ENCODE measurements at places on chromosomes 2 and 18.

- no peak overlapping the region for H3K4me3 ChIP-seq
- no peak for DNase-seq
- no peaks in the 10 kb centered on the region for H3K27me3 ChIP-seq
- H3K36me3 ChIP-seq, result no peaks in the 10 kb centered on the region
- no peak overlapping the region for H3K27ac ChIP-seq
Measured at GRCh38 chr18:41933778-41934177, 21.3 kb upstream of the PIK3C3 start.

DNA sequence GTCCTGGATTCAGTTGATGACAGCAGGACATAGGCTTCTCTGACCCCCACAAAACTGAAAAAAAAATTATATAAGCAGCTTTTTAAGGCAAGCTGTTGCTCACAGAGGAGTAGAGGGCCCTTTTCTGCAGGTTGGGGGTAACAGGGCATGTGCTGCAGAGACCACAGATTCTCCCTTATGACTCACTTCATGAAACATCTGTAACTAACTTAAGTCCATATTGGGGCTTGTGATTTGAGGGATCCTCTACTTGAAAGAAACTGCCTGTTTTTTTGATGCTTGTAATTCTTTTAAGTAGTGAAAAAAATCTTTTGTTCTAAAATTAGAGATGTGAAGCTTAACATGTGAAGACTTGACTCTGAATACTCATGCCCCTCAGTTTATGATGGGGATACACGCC is 33.4 kb downstream of the XRCC5 start:
- H3K27me3 ChIP-seq, result no peaks in the 10 kb centered on the region
- no peak overlapping the region for H3K4me3 ChIP-seq
- no peak overlapping the region for H3K27ac ChIP-seq
- no peak for DNase-seq
- H3K36me3 ChIP-seq, result peaks cover 88% of the 10 kb centered on the region

- H3K4me3 ChIP-seq, result no peak overlapping the region
- no peak for DNase-seq
- H3K27ac ChIP-seq, result no peak overlapping the region
Measured at GRCh38 chr2:188752311-188752710, 221.9 kb upstream of the COL3A1 start.

DNA sequence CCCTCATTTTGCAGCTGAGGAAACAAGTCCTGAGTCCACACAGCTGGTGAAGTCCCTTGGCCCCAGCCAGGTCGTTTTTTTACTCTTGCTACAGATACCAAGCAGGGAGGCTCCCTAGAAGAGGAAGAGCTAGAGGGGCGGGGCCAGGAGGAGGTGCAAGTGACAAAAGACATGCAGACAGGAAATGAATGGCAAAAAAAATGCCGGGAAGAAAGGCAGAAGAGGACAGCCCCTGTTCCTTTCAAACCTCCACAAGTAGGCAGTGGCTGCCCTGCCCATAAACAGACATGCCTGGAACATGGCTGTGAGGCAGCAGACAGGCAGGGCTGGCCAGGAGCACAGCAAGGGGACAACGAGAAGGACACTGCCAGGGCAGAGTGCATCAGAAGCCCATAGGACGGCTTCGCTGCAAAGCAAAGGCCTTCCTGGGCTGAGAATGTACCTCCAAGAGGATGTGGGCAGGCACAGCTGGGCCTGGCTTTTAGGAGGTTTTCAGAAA is 108.7 kb downstream of the ZBTB7C start:
- no peaks in the 10 kb centered on the region for H3K4me1 ChIP-seq
- DNase-seq, result no peak
- H3K27me3 ChIP-seq, result no peaks in the 10 kb centered on the region
- H3K27ac ChIP-seq, result no peak overlapping the region

- DNase-seq, result no peak
- H3K27ac ChIP-seq, result peak overlapping the region; percentile 12
- no peak overlapping the region for H3K4me3 ChIP-seq
- peaks cover 30% of the 10 kb centered on the region for H3K4me1 ChIP-seq
- H3K36me3 ChIP-seq, result peaks cover 28% of the 10 kb centered on the region
Measured at GRCh38 chr2:233270366-233270765, 18.9 kb downstream of the ATG16L1 start.

- H3K4me3 ChIP-seq, result peak overlapping the region; percentile 49
- no peak overlapping the region for H3K27ac ChIP-seq
- H3K27me3 ChIP-seq, result peaks cover 7% of the 10 kb centered on the region
- H3K4me1 ChIP-seq, result peaks cover 39% of the 10 kb centered on the region
- no peaks in the 10 kb centered on the region for H3K36me3 ChIP-seq
- peak; percentile 85 for DNase-seq
Measured at GRCh38 chr2:38535744-38536506, 66.8 kb downstream of the HNRNPLL start.

DNA sequence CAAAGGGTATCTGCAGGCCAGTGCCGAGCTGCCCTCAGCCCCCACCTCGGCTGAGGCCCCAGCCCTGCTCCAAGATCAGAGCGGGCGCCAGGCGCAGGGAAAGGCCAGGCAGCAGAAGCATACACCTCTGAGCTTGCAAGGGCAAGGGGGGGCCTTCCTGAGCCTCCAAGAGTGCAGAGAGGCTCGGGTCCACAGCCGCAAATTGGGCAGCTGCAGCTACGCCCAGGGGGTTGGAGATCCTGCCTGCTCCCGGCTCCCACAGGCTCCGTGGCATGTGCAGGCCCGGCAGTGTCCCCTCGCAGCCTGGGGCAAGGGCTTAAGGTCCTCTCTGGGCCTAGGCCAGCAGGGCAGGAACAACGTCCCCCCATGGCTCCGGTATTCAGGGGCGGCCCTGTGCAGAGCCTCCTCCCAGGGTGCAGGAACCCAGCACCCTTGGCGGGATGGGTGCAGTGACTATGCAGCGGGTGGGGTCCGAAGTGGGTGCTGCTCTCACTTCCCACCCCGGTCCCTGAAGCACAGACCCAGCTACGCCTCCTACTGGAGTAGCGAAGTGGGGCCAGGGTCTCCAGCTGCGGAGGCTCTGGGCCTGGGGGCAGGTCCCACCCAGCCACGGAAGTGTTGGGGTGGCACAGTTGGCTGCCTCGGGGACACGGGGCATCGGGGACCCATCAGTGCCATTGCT is 120.2 kb upstream of the TMEFF2 start:
- no peak overlapping the region for H3K27ac ChIP-seq
- H3K27me3 ChIP-seq, result no peaks in the 10 kb centered on the region
- H3K4me1 ChIP-seq, result no peaks in the 10 kb centered on the region
- H3K4me3 ChIP-seq, result no peak overlapping the region
- H3K36me3 ChIP-seq, result no peaks in the 10 kb centered on the region

- no peaks in the 10 kb centered on the region for H3K4me1 ChIP-seq
- H3K36me3 ChIP-seq, result no peaks in the 10 kb centered on the region
- DNase-seq, result no peak
- no peak overlapping the region for H3K4me3 ChIP-seq
Measured at GRCh38 chr2:181140928-181141327, 160.5 kb downstream of the UBE2E3 start.

GRCh38 chr2:85255456-85255812 is 72.4 kb downstream of the TGOLN2 start:
- no peaks in the 10 kb centered on the region for H3K36me3 ChIP-seq
- DNase-seq, result no peak
- H3K27me3 ChIP-seq, result no peaks in the 10 kb centered on the region
- H3K4me3 ChIP-seq, result no peak overlapping the region

DNA sequence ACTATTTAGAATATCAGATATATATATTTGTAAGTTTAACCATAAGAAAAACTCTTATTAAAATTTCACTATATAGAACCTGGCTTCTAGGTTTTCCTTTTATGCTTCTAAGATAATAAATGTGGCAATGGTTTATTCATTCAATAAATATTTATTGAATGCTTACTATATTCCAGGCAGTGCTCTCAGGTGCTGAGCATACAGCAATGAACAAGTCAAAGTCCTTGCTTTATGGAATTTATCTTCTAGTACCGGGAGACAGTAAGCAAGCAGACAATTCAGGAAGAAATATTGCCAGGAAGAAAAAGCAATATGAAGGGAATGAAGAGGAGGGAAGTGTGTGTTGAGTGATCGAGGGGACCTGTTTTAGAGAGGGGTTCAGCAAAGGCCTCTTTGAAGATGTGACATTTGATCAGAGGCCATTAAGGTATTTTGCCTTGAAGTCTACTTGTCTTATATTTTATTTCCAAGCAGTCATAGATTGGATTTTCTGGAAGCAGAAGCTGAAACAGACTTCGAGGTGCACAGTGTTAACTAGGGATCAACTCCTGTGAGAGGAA is 94.5 kb upstream of the LYPD6 start:
- H3K4me3 ChIP-seq, result no peak overlapping the region
- H3K27ac ChIP-seq, result no peak overlapping the region
- no peaks in the 10 kb centered on the region for H3K27me3 ChIP-seq
- no peaks in the 10 kb centered on the region for H3K4me1 ChIP-seq

GRCh38 chr2:128510701-128511397 is 192.2 kb upstream of the HS6ST1 start:
- DNase-seq, result no peak
- H3K36me3 ChIP-seq, result no peaks in the 10 kb centered on the region
- no peaks in the 10 kb centered on the region for H3K27me3 ChIP-seq

DNA sequence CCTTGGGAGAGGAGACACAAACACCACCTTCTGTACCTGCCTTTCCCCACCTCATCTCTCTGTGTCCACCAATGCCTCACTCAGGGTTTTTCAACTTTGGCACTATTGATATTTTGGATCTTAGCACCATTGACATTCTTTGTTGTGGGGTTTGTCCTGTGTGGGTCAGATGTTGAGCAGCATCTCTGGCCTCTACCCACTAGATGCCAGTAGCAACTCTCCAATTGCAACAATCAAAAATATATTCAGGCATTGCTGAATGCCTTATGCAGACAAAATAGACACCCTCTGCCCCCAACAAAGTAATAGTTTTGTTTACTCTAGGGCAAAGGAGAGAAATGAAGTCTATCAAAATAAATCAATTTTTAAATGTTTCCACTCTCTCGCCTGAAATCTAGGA is 1384.3 kb upstream of the NXPH2 start:
- H3K27me3 ChIP-seq, result no peaks in the 10 kb centered on the region
- no peaks in the 10 kb centered on the region for H3K4me1 ChIP-seq
- H3K36me3 ChIP-seq, result no peaks in the 10 kb centered on the region
- DNase-seq, result no peak

GRCh38 chr18:75441896-75442295 is 14.4 kb upstream of the SMIM21 start:
- no peaks in the 10 kb centered on the region for H3K4me1 ChIP-seq
- DNase-seq, result no peak
- no peak overlapping the region for H3K27ac ChIP-seq
- no peaks in the 10 kb centered on the region for H3K27me3 ChIP-seq
- H3K4me3 ChIP-seq, result no peak overlapping the region
- no peaks in the 10 kb centered on the region for H3K36me3 ChIP-seq

DNA sequence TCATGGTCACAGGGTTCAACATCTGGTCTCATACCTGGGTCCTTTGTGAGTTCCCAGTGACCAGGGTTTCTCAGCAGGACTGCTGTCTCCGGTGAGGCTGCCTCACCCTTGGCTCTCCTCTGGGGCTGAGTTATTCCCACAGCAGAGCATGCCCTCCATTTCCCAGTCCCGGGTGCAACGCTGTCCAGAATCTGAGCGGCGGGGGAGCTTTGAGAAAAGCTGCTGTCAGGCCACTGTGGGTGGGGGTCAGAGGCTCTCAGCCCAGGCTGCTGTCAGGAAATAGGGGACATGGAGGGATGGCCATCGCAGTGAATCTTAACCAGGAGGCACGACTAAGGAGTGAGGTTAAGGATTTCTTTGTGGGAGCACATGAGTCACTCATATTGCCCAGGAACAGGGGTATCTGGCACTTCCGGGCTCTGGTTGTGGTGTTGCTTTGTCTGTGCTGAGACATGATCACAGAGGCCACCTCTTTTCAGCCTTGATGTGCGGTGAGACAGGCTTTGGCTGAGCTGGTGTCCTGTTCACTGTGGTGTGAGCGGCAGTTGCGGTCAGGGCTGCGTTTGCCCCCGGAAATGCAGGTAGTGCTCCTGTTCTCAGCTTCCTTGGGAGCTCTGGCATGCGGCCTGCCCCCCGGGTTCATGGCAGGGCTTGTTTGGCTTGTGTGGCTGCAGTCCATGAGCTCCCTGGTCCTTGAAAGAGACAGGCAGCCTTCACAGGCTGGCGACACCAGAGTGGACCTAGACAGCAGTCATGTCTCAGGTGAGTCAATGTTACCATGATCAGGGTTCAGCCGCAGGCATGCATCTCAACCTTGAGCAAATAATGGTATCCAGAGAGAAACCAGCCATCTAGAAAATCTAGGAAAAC is 310.7 kb upstream of the MYT1L start:
- H3K36me3 ChIP-seq, result no peaks in the 10 kb centered on the region
- DNase-seq, result no peak
- no peak overlapping the region for H3K4me3 ChIP-seq
- no peaks in the 10 kb centered on the region for H3K27me3 ChIP-seq
- no peak overlapping the region for H3K27ac ChIP-seq

- H3K27me3 ChIP-seq, result no peaks in the 10 kb centered on the region
- H3K36me3 ChIP-seq, result no peaks in the 10 kb centered on the region
- H3K4me1 ChIP-seq, result no peaks in the 10 kb centered on the region
- DNase-seq, result no peak
Measured at GRCh38 chr18:24840051-24840450, 379.6 kb downstream of the HRH4 start.

GRCh38 chr2:48519593-48519992 is 10.4 kb upstream of the STON1 start:
- no peak overlapping the region for H3K27ac ChIP-seq
- peaks cover 11% of the 10 kb centered on the region for H3K36me3 ChIP-seq
- no peaks in the 10 kb centered on the region for H3K27me3 ChIP-seq
- no peaks in the 10 kb centered on the region for H3K4me1 ChIP-seq
- no peak for DNase-seq

- H3K4me1 ChIP-seq, result peaks cover 9% of the 10 kb centered on the region
- H3K4me3 ChIP-seq, result no peak overlapping the region
- H3K27me3 ChIP-seq, result no peaks in the 10 kb centered on the region
- no peak overlapping the region for H3K27ac ChIP-seq
Measured at GRCh38 chr2:45968946-45969584, 317.6 kb downstream of the PRKCE start.

DNA sequence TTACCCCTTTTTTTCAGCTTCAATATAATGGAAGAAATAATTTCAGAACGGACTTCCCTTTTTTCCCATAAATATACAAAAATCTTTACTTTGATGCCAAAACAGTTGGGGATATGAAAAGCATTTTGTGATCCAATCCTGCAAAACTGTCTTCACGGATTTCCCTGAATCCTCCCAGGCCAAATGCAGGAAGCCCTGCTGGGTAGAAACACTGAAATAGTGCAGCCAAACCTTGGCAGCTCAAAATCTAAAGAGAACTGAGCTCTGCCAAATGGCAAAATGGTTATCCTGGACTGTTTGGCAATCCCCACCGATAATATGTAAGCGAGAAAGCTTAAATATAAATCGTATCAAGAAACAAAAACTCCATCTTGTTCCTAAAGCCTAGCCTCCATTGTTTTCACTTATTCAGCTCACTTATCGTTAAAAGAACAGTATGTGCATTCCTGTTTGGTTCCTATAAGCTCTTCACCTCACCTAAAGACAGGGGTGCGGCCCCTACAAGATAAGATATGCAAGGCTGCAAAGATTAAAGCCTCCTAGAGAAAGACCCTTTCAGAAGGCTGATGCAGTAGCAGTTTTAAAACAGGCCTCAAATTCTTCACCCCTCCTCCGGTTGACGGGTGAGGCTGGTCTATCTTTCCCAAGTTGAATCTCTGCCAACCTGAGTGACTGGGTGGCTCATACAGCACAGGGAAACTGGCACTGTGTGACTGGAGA is 48.6 kb downstream of the LAMA1 start:
- no peak overlapping the region for H3K27ac ChIP-seq
- no peaks in the 10 kb centered on the region for H3K36me3 ChIP-seq
- no peak overlapping the region for H3K4me3 ChIP-seq
- no peaks in the 10 kb centered on the region for H3K4me1 ChIP-seq
- no peak for DNase-seq
- no peaks in the 10 kb centered on the region for H3K27me3 ChIP-seq

GRCh38 chr2:7891312-7891711 is 790.5 kb upstream of the ID2 start:
- no peaks in the 10 kb centered on the region for H3K27me3 ChIP-seq
- H3K27ac ChIP-seq, result no peak overlapping the region
